Iris pigment epithelial cell (primary cell): ENCODE measurements at places on chromosomes 16 and 17.

- DNase-seq, result no peak
These were observed 4.6 kb downstream of the PDF start for GRCh38 chr16:69325784-69326171.

DNA sequence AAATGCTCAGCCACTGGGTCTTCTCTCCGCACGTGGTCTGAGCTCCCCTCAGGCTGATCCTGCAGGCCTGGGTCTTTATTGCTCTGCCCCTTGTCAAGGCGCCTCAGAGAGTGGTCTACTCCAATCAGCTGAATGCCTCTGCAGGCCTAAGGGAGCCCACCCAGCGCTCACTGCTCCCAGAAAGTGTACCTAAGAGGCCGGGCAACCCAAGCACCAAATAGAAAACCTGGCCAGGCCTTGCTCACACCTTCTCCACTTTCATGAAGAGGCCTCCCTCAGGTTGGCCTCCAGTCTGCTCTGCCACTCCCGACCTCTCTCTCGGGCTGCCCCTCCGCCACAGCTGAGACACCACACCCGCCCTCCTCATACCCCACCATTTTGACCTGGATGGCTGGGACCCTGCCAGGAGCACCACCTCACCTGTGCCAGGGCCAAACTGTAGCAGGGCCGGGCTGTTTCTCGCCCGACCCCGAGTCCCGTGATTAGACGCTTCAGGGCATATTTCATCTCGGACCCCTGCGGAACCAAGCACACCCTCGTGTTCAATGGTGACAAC, 665 bp downstream of the MYBBP1A start:
- no peak for DNase-seq

DNA sequence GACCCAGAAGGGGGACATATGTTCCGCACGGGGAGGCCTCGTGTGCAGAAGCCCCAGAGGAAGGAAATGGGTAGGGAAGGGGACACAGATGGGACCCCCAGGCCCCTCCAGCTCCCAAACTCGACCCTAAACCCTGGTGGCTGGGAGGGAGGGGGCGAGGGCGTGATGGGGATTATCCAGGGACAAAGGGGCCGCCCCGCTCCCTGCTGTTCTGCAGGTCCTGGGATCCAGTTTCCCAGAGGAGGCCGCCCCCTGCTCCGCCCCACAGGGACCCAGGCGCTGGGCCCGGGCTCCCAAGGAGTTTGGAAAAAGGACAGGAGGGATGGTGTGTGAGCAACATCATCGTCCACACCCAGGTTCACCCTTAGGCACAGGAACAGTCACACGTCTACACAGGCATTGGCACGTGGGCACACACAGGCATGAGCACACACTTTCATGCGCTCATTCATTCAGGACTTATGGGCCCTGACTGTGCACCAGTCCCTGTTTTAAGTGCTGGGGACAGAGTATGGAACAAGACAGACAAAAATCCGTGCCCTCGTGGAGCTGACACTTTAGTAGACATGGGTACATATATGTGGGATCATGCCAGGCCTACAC, 12.8 kb upstream of the FBXL19 start:
- DNase-seq, result no peak

DNA sequence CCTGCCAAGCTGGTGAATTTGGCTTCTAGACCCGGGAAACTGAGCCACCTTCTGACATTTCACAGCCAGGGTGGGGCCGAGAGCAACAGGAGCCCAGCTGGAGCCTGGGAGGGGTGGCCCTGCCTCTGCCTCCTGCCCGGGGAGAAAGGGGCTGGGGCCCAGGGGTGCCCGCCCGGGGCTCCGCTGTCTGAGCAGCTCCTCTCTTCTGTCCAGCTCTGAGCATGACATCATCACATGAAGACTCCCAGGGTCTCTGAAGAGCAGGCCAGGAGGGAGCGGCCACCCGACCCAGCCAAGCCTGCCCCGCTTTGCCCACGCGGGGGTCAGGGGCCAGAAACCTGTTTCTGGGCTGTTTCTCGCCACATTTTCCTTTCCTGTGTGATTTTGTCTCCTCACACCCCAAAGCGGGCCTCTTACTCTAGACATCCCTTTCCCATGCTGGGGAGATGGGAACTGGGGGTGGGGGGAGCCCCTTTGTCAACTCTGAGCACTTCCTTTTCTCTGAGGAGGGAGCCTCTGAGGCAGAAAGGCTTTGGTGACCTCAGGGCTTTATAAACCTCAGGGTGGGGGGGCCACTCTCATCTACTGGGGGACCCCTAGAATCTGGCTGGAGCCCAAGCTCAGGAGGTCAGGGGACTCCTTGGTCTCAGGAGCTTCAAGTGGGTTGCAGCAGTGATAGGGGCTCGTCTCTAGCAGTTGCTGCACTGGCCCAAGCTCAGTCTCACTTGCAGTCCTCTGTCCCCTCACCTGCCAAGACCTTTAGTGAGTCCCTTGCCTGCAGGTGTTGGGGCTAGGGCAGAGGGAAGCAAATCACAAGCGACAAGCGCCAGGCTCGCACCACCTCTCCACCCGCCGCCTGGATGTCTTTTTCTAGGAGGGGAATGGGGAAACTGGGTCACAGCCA, 7.6 kb downstream of the UBALD2 start:
- DNase-seq, result no peak

- peak; percentile 71 for DNase-seq
These were observed 5.9 kb upstream of the UTP6 start for GRCh38 chr17:31907342-31907962.

DNA sequence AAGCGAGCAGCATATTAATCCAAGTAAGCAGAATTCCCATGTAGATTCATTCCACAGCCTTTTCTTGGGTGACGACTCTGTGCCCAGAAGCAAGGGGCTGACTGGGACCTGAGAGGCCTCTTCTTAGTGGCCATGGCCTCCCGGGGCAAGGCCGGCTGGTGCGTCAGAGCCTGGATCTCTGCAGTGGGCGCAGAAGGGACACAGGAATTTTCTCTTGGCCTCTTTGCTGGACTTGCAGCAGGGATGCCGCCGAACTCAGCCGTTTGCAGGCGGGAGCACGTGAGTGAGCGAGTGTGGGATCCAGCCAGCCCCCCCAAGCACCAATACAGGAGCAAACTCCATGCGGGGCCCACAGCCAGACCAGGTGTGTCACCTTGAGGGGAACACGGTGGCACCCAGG, 151.8 kb downstream of the RPTOR start:
- DNase-seq, result no peak

DNA sequence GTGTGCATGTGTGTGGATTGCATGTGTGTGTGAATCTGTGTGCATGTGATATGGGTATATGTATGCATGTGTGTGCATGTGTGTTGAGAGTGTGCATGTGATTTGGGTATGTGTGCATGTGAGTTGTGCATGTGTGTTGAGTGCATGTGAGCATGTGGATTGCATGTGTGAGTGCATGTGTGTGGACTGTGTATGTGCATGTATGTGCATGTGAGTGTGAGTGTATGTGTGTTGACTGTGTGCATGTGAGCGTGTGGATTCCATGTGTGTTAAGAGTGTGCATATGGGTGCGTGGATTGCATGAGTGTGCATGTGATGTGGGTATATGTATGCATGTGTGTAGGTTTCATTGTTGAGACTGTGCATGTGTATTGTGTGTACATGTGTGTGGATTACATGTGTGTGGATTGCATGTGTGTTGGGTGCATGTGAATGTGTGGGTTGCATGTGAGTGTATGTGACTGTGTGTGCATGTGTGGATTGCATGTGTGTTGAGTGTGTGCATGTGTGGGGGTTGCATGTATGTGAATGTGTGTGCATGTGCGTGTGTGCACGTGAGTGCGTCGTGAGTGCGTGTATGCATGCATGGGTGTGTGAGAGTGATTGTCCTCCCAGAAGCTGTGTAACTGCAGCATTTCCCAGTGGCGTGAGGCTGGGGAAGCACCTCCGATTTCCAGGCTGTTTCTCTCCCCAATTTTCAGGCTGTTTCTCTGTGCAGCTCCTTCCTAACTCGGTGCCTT, 19.4 kb downstream of the C1QTNF1 start:
- no peak for DNase-seq

- DNase-seq, result no peak
These were observed 197.2 kb downstream of the RBFOX3 start for GRCh38 chr17:79413611-79414010.

GRCh38 chr16:84800158-84800978, 19.4 kb upstream of the CRISPLD2 start:
- DNase-seq, result no peak

DNA sequence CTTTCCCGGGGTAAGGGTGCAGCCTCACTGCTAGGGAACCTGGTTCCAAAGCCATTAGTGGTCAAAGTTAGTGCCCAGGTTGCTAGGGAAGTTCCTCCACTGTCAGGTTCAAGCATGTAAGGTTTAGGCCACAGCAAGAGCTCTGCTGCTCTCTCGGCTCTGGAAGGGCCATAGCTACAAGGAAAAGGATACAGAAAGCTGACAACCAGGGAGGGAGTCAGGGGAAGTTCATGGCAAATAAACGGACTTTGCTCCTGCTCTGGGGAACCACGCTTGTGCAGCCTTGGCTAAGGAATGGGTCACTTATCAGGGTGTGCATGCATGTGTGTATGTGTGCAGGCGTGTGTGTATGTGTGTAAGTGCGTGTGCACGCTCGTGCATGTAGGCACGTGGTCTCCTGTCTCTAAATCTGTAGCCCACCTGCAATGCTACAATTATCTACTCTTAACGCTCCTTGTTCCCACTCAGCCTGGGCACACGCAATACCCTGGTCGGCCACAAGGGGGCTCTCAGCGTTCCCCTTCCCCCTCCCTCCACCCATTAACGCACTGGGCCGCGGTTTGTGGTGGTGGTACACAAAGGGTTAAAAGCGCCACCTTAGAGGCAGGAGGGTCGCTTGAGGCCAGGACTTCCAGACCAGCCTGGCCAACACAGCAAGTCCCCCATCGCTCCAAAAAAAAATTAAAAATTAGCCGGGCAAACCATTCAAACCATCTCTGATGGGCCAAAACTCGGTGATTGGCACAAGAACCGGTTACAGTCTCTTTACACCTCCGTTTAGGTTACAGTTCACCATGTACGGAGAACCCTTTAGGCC, 48.4 kb upstream of the KDM8 start:
- peak; percentile 28 for DNase-seq

GRCh38 chr16:35414139-35414538, 1954.7 kb downstream of the TP53TG3F start:
- DNase-seq, result no peak

DNA sequence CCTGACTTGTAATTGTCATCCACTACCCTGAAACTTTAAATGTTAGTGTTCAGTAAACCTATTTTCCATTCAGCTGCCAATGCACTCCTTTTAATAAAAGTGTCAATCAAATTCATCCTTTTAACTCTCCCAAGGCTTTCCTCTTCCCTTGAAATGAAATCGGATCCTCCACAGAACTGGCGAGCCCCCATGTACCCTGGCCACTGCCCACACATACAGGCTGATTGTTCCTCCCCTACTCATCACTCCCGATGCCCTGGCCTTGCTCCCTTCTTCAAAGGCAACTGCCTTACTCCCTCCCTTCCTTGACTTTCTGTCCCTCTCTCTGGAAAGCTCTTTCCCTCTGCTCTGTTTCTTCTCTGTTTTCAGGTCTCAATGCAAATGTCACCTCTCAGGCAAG, 7.6 kb downstream of the KRT33A start:
- no peak for DNase-seq
